ENCODE measurements at places on chromosomes 12 and 14.

DNA sequence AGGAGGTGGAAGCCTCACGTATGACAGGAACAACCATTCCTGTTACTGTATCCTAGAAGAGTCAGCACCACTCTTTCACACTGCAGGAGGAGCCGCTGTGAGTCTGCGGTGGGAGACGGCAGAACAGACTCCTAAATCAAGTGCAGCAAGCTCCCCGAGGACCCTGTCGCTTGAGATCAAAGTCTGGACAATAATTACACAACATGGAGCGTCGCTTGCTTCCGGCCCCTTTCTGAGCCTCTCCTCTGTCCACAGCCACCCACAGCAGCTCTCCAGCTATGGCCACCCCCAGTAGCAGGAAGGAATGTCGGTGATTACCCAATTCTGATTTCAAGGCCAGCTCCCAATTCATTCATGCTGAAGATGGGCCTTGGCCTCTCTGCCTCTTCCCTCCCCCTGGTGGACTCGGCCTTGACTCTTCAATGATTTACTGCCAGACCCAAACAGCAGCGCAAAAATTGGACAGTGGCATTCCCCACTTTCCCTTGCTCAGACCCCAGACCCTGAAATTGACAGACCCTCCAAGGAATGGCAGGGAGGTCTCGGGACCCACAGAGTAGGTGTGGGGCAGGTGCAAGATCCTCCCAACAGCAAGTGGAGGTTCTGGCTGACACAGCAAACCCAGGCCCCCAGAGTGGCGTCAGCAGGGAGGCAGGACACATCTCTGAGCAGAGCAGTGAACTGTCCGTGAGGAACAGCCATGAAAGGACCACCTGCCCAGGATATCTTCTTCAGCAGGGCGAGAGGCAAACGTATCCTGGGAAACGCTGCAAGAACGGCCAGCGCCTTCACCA is 272.7 kb upstream of the DIO3 start:
- no peak for DNase-seq

GRCh38 chr12:66934302-66935062 is 255.6 kb upstream of the GRIP1 start:
- DNase-seq: no peak

DNA sequence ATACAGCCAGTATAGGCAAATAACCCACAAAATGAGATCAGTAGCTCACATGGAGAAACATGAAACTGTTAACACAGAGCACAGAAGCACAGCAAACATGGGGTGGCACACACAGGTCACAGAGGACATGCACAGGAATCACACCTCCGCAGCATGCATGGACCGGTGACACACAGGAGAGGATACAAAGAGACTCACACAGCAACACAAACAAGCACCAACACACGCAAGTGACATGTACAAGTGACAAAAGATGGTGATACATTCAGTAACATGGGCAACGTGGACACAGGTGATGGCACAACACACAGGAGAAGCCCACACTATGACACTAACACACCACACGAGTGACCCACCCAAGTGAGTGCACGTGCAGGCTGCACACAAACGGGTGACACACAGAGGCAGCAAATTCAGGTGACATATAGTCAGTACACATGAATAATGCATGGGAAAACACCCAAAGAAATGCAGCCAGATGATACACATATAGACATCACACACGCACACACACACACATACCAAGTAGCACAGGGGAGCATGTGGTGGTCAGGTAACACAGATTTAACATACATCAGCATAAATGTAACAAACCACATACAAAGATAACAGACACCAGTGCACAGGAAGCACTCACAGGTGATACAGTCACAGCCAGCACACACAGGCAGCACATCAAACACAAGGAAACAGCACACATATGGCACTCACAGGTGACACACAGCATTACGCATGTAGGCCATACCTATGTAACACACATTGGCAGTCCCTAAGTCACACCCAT is 216.0 kb upstream of the SFSWAP start:
- DNase-seq: no peak

DNA sequence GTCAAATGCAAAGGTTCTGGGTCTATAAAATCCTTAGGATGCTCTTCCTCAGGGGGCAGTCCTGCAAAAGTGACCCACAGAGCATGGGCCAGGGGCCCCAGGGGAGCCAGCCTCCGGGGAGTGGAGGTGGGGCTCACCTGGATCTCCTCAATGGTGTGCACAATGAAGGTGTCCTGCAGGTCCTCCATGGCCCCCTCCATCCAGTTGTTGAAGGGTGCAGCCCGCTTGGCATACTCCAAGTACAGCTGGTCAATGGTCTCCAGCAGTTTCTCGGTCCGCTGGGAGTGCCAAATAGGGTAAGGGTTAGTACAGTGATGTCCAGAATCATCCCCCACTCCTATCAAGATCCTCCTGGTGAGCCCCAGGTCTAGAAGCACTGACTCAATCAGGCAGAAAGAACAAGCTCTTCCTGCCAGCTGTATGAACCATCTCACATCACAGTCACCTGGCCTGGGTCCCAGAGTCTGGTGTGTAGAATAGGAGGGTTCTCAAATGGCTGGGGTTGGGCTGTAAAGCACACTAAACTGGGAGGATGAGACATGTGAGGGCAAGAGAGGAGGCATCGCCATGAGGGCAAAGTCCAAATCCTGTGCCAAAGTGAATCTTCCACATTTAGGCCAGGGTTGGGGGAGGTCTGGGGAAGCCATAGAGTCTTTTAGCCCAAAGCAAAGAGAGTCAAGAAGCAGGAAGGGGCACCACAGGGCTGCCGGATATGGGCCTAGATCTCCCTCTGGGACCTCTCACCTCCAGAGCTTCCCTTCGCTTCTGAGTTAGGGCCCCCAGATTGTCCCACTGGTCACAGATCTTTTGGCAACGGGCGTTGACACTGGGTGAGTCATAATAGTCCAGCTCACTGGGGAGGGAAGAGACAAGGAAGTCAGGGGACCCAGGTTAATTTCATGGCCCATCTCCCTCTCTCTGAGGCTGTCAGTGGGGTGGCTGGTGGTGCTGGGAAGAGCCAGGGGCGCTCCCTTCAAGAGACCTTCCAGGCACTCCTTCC is 91.5 kb upstream of the ZFP36L1 start:
- no peak for DNase-seq

DNA sequence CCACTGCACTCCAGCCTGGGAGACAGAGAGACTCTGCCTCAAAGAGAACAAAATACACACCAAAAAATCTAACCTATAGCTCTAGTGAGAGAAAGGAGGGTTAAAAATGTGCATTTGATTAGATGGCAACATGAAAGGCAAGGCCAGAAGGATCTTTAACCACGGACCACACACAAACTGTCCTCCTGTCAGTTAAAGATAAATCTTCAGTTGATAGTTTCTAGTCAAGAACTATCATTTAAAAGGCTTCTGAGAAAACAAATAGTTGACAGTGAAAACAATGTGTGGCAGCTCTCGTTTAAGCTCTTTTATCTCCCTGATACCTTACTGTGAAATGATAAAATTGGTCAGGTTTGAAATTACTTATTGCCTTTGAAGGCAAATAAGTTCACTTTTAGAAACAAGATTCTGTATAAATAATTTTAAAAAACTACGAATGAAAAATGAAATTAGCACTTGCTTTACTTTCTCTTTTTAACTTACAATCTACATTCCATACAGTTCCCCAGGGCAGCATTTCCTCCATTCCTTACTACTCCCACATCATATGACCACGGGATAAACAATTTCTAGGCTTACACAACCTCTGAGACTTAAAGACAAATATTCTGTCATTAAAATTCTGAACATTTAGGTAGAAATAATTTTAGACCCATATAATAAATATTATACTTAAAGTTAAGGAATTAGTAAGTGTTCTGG is 71.4 kb upstream of the GNPNAT1 start:
- peak; percentile 40 for DNase-seq

GRCh38 chr14:96748362-96748761 is 48.8 kb upstream of the VRK1 start:
- no peak for DNase-seq

- DNase-seq: peak; percentile 36
Observed at GRCh38 chr12:132356691-132357622, 27.6 kb upstream of the GALNT9 start.

GRCh38 chr12:115313929-115314328 is 630.0 kb upstream of the TBX3 start:
- peak; percentile 67 for DNase-seq

GRCh38 chr12:2722806-2723205 is 72.0 kb upstream of the FKBP4 start:
- DNase-seq: no peak

Data from smooth muscle cell of the brain vasculature (primary cell).